ENCODE measurements at places on chromosomes 2 and 18.

- no peak for DNase-seq
Measured at GRCh38 chr18:79438898-79439627, 43.3 kb downstream of the NFATC1 start.

- DNase-seq: no peak
Measured at GRCh38 chr2:94759211-94759610, 112.0 kb upstream of the TEKT4 start.

DNA sequence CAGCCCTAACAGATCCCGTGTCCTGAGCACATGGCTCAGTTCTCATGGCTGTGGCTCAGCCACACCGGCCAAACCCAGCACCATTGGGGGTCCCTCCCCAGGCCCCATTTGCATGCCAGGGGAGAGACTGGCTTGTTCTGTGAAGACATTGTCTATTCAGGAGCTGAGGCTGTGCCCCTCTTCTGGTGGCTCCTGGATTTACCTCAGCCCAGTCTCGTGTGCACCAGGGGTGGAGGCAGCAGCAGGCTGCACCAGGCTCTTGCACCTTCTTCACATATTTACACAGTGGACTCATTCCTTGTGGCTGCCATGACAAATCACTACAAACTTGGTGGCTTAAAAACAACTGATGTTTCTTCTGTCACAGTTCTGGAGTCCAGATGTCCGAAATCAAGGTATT is 92.4 kb upstream of the ITGA6 start:
- DNase-seq: no peak

DNA sequence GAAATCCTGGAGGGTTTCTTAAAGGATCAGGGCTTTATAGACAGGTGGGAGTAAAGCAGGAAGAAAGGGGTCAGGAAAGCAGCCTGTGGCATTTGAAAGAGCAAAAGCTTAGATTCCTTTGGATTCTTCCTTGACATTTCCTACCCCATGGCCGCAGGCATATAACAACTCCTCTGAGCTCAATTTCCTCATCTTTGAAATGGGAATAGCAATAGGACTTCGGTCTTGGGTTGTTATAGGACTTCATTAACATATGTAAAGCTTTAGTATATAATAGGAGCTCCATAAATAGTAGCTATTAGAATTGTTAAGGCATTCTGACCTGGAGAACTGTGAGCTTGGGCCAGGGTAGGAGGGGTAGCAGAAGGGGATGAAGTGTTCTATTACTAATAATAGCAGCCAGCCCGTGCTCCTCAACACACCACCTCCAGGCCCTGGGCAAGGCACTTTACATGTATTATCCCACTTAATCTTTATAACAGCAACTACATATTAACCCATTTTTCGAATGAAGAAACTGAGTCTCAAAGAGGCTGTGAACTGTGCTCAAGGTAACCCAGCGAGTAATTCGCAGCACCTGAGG is 10.6 kb downstream of the ZFP36L2 start:
- no peak for DNase-seq

- DNase-seq: no peak
Measured at GRCh38 chr2:196606516-196606915, 33.0 kb upstream of the CCDC150 start.

All from coronary artery (tissue), 2 donors.